Endothelial cell (in vitro differentiated cells): ENCODE measurements at places on chromosomes 6 and 20. TPM values are rescaled to one million over a fixed set of nuclear protein-coding genes. Genes with fewer than 3 reads are reported as not detected.

DNA sequence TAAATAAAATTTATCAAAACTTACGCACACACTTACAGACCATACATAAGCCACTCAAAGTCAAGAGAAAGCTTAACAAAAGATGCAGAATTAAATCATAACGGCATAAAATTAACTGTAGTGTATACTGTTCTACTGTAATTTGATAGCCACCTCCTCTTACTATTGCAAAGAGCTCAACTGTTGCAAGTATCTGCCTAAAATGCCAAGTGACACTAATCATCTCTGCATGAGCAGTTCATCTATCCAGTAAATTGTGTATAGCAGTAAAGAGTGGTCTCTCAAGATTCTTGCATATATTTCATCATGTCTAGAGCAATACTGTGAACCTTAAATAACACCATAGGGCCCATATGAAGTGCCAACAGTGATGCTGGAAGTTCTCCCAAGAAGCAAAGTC lies 12.3 kb downstream of the OR2H2 start:
- DNase-seq: no peak

DNA sequence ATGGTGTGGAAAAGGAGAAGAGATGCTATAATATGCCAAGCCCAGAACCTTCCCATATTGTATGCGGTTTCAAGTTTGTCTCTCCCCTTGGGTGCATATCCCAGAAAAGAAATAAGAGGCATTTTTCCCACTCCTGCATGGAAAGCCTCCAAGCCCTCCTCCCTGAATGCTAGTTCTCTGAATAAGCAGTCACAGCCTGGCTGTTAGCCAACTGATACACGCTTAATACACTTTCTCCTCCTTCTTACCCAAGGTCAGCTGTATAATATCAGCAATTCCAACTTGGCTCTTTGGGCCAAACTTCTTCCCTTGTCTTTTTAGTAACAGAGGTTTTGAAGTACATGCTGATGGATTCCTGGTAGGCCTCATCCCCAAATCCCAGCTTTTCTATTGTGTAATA lies 440.1 kb downstream of the EPHA7 start:
- no peak for DNase-seq

GRCh38 chr20:1669304-1669703 lies 11.7 kb upstream of the SIRPG start:
- DNase-seq: no peak

- DNase-seq: no peak
Observed at GRCh38 chr20:25863536-25864325, 167.1 kb upstream of the ZNF337 start.

- DNase-seq: no peak
Observed at GRCh38 chr6:149368065-149368464, 32.0 kb upstream of the SUMO4 start.

GRCh38 chr6:36593569-36594028 lies 563 bp upstream of the SRSF3 start:
- DNase-seq: no peak

Gene LPA
- total RNA-seq: not detected

Gene RNF39
- not detected for total RNA-seq

Gene POU5F1
- total RNA-seq: 88.7 TPM

Gene PPIL6
- total RNA-seq: 0.95 TPM
